EH (cell line): ENCODE measurements at places on chromosomes 13 and 19.

DNA sequence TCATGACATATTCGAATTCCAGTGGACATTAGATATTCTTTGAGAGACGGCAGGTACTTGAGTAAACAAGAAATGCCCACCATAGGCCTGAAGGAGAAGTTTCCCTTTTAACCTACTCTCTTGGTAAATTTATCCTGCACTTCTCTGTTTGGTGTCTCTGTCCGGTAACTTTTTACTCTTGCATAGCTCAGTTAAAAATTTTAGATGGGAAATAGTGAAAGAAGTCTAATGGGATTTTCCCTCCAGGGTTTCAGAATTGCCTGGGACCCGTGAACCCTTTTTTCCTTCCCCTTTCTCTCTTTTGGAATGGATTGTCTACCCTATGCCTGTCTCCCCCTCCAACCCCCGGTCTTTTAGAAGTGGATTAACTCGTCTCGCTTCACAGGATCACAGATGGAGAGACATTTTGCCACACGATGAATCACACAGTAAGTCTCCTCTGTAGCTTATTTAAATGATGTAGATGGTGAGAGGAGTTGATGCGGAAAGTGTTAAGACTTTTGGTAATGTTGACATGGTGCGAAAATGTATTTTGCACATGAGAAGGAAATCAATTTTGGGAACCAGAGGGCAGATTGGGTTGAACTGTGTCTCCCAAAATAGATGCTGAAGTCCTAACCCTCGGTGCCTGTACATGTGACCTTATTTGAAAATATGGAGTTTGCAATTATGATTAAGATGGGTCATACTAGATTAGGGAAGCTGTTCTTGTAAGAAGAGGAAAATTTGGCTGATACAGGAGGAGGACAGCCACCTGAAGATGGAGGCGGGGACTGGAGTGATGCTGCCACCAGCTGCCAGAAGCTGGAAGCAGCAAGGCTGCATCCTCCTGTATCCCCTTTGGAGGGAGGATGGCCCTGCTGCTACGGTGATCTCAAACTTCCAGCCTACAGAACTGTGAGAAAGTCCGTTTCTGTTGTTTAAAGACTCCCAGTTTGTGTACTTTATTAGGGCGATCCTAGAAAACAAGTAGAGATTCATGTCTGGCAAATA is 711 bp upstream of the MIPEP start:
- peak; percentile 38 for DNase-seq

DNA sequence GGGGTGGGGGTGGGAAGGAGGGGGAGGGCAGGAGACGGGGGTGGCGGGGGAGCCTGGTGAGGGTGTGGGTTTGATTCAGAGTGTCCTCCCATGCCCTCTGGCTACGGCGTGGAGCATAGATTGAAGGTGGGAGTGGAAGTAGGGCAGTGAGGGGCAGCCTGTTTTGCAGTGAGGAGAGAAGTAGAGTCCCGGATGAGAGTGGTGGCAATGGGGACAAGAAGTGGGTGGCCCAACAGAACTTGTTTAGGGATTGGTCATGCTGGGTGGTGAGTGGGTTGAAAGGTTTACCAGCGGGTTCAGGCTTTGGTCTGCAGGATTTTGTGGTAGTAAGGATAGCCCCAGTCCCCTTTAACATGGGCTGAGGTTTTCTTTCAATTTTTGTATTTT is 35.5 kb downstream of the SIPA1L3 start:
- no peak for DNase-seq

DNA sequence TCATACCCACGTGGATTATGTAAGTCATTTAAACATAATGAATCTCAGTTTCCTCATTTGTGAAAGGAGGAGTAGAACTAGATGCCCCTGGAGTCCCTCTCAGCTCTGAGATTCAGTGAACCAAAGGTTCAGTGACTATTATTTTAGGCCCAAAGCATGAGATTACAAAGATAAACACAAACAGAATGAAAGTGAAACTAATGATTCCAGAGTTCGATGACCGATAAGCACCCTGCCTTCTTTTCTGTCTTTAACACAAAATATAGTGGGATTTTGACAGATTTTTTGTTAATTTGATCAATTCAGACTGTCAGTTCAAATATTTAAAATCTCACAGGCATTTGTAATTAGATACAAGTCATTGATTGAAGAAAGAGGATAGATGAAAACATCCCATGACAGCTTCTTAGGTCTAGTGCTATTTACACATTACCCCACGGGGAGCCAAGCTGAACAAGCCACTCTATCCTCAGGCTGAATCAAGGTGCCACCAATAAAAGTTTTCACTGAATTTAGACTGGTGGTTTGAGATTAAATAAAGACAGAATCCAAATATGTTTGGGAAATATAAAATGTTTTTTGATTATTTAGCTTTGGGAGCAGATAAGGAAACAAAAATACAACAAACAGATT is 64.6 kb upstream of the RAP2A start:
- DNase-seq: peak; percentile 30

GRCh38 chr13:77861741-77862140 is 56.9 kb downstream of the EDNRB start:
- no peak for DNase-seq
